ENCODE measurements at places on chromosomes 7 and 10. TPM values are rescaled to one million over a fixed set of nuclear protein-coding genes. Genes with fewer than 3 reads are reported as not detected.

Gene NYAP1
- not detected for total RNA-seq

Gene SOSTDC1
- not detected for total RNA-seq

Gene GNGT1
- total RNA-seq: not detected

Gene RTKN2
- 0.53 TPM for total RNA-seq

Gene SLC26A4
- total RNA-seq: 0.05 TPM

Gene NDUFB2
- total RNA-seq: 67.9 TPM

Gene GDF2
- not detected for total RNA-seq

Gene COA1
- 72.7 TPM for total RNA-seq

Gene OPALIN
- not detected for total RNA-seq

Gene NUPR2
- not detected for total RNA-seq

Gene CHST3
- not detected for total RNA-seq

Gene ZCWPW1
- 22.7 TPM for total RNA-seq

Gene SCIN
- 0.49 TPM for total RNA-seq

Gene GPR26
- total RNA-seq: not detected

Gene ADO
- 18.4 TPM for total RNA-seq

Gene HABP2
- total RNA-seq: 0.10 TPM

Gene FKBP6
- total RNA-seq: not detected

Gene PNLIPRP3
- not detected for total RNA-seq

Gene LRRD1
- total RNA-seq: 0.17 TPM

Gene ASB13
- 4.4 TPM for total RNA-seq

Gene TEX36
- not detected for total RNA-seq

Gene WEE2
- total RNA-seq: not detected

Gene ACSM6
- total RNA-seq: not detected

Gene LEP
- not detected for total RNA-seq

Gene PLPP4
- not detected for total RNA-seq

Gene ZNF746
- total RNA-seq: 30.4 TPM

Gene OR2A14
- total RNA-seq: not detected

Gene CLCN1
- not detected for total RNA-seq

Gene MSMB
- total RNA-seq: not detected
